A549 treated with DMSO at 1 μM for 4 hours (cell line): ENCODE measurements at places on chromosomes 3 and 15. TPM values are rescaled to one million over a fixed set of nuclear protein-coding genes. Genes with fewer than 3 reads are reported as not detected.

CDHR4 gene
- total RNA-seq: 0.15 to 0.46 TPM (median 0.30 TPM) in 5 replicates

SLC27A2 gene
- 24.3 to 34.4 TPM (median 28.5 TPM) in 5 replicates for total RNA-seq

SIDT1 gene
- total RNA-seq: 0.19 to 0.64 TPM (median 0.48 TPM) in 5 replicates

ATP13A4 gene
- 0.24 TPM in 1 of 5 replicates, not detected in the others for total RNA-seq

CD86 gene
- total RNA-seq: not detected in 5 replicates

TMIE gene
- 0.07 to 0.30 TPM (median 0.16 TPM) in 5 replicates for total RNA-seq

PPP1R14D gene
- 0.19 to 0.35 TPM (median 0.28 TPM) in 3 of 5 replicates, not detected in the others for total RNA-seq

PRSS50 gene
- total RNA-seq: not detected in 5 replicates

ZNF774 gene
- 0.83 to 1.4 TPM (median 1.0 TPM) in 5 replicates for total RNA-seq

TMCO5A gene
- total RNA-seq: not detected in 5 replicates

TPM1 gene
- 465 to 572 TPM (median 495 TPM) in 5 replicates for total RNA-seq

TRIM42 gene
- not detected in 5 replicates for total RNA-seq

CCNB2 gene
- 95.3 to 108 TPM (median 106 TPM) in 5 replicates for total RNA-seq

CHL1 gene
- total RNA-seq: 0.02 TPM in 1 of 5 replicates, not detected in the others

ERICH6 gene
- total RNA-seq: 0.07 to 0.08 TPM in 2 of 5 replicates, not detected in the others

GOLGA6L7 gene
- total RNA-seq: not detected in 5 replicates

RHO gene
- not detected in 5 replicates for total RNA-seq

LRRC58 gene
- 15.2 to 22.1 TPM (median 19.3 TPM) in 5 replicates for total RNA-seq

SLITRK3 gene
- total RNA-seq: not detected in 5 replicates

GASK1A gene
- total RNA-seq: not detected in 5 replicates

CCR1 gene
- 0.07 TPM in 1 of 5 replicates, not detected in the others for total RNA-seq

OR4F15 gene
- not detected in 5 replicates for total RNA-seq

SSR3 gene
- total RNA-seq: 153 to 208 TPM (median 197 TPM) in 5 replicates

RBP2 gene
- total RNA-seq: not detected in 5 replicates

PLIN1 gene
- total RNA-seq: 0.05 to 0.17 TPM (median 0.08 TPM) in 4 of 5 replicates, not detected in the other

HIGD2B gene
- 0.09 TPM in 1 of 5 replicates, not detected in the others for total RNA-seq

ITGA11 gene
- total RNA-seq: 2.9 to 8.7 TPM (median 6.3 TPM) in 5 replicates

CISH gene
- total RNA-seq: 0.48 to 0.75 TPM (median 0.70 TPM) in 5 replicates

TICRR gene
- 12.9 to 16.4 TPM (median 14.2 TPM) in 5 replicates for total RNA-seq

TIGIT gene
- total RNA-seq: not detected in 5 replicates

OSBPL10 gene
- 11.4 to 18.3 TPM (median 15.9 TPM) in 5 replicates for total RNA-seq

SCAPER gene
- 2.7 to 4.3 TPM (median 3.2 TPM) in 5 replicates for total RNA-seq

CNOT10 gene
- total RNA-seq: 27.4 to 33.1 TPM (median 31.0 TPM) in 5 replicates

NTRK3 gene
- 19.2 to 25.6 TPM (median 21.1 TPM) in 5 replicates for total RNA-seq

ESYT3 gene
- 0.56 to 1.0 TPM (median 0.78 TPM) in 5 replicates for total RNA-seq

CYP8B1 gene
- total RNA-seq: not detected in 5 replicates

CDCP1 gene
- total RNA-seq: 15.3 to 20.0 TPM (median 17.6 TPM) in 5 replicates

ZBTB47 gene
- total RNA-seq: 6.0 to 7.4 TPM (median 6.5 TPM) in 5 replicates

MST1R gene
- total RNA-seq: 7.2 to 8.6 TPM (median 8.2 TPM) in 5 replicates

HYAL1 gene
- total RNA-seq: 0.28 to 0.45 TPM (median 0.33 TPM) in 5 replicates

CPNE9 gene
- 0.08 to 0.33 TPM (median 0.15 TPM) in 4 of 5 replicates, not detected in the other for total RNA-seq

CMTM7 gene
- total RNA-seq: 31.2 to 40.2 TPM (median 38.3 TPM) in 5 replicates

REC114 gene
- not detected in 5 replicates for total RNA-seq

ARHGAP11A gene
- 66.2 to 98.2 TPM (median 90.5 TPM) in 5 replicates for total RNA-seq

CHDH gene
- total RNA-seq: 2.2 to 3.2 TPM (median 2.6 TPM) in 5 replicates

TRANK1 gene
- 1.5 to 2.0 TPM (median 1.8 TPM) in 5 replicates for total RNA-seq

HACD2 gene
- total RNA-seq: 36.2 to 49.5 TPM (median 45.3 TPM) in 5 replicates
